ENCODE measurements at places on chromosomes 12 and 14.

DNA sequence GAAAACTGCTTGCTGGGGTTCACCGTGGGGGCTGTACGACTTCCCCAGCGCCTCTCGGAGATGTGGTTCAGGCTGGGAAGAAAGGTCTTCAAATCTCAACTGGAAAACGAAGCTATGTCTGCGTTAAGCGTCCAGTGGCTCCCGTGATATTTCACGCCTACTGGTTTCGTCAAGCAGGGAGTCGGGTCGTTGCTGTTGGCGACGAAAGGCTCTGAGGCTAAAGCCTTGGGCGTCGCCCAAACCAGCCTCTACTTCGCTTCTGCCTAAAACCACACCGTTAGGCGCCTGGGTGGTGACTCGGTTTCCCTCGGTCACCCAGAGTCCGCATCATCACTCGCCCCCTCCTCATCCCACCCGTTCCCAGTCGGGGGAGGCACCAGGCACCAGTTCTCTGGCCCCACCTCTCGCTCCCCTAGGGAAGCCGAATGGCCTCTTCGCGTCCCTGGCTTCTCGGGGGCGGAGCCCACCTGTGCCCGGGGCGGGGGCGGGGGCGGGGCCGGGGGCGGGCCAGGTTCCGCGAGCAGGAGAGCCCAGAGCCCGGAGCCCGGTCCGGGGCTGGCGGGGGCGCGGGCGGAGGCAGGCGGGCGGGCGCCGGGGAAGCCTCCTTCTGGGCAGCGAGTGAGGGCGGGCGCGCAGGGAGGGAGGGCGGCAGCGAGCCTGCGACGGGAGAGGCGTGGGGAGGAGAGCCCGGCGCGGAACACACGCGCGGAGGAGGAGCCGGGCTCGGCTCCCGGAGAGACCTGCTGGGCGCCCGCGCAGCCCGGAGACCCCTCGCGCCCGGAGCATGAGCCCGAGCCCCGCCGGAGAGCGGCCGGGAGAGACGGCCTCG is at the start of gene B4GALNT3:
B4GALNT3 (plus strand) TSS at position 510 of the 829 bp plus-strand sequence. CDS start 438 bp downstream, outside the sequence.
- peak; percentile 61 for DNase-seq

DNA sequence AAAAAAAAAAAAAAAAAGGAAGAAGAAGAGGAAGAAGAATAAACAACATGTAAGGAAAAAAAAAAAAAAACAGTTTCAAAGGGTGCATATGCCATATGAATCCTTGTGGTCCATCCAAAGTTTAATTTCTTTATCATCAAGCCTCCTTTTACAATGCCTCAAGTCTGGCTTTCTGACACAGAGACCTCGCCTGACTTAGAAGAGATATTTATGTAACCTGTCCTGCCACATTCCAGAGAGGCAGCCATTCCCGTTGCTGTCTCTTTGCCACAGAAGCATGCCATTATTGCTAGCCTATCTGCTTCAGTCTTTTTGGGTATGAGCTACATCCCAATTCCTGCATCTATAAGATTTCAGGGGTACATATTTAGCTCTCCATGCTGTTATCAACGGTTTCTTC is 596.7 kb upstream of the ATP2B1 start:
- no peak for DNase-seq

DNA sequence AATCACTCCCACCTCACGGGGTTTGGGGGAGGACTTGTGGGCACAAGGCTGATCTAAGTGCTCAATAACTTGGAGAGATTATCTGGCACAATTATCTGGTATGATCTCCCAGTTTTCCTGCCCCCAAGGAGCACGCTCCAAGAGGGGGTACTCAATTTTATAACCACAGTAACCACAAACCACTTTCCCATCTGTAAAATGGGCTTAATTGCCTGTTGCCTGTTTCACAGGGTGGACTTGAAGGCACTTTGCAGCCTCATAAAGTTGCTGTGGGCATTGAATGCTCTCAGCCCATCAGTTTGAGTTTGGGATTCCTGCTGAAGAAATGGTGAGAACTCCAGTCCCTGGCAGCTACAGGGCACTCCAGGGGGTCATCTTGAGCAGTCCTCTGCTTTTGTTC is 4.4 kb downstream of the SLC8B1 start:
- no peak for DNase-seq

- peak; percentile 54 for DNase-seq
These were observed 6.2 kb upstream of the PLEKHH1 start for GRCh38 chr14:67526676-67527459.

DNA sequence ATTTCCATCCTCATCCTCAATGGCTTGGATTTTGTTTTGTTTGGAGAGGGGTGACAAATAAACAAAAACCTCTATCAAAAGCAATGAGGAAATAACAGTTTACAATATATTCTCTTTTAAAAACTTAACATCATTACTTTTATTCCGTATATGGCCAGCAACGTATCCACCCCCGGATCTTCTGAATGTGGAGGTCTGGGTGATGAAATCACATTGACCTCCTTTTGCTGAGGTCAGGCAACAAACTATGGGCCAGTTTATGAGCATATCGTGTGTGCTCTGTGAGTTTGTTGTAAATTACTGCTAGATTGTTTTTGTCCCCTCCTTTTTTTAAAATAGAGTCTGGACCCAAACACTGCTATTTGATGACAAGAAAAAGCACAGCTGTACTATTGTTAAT is 178.1 kb downstream of the BCAT1 start:
- no peak for DNase-seq

GRCh38 chr12:51009056-51009440 is 17.1 kb downstream of the SLC11A2 start:
- DNase-seq = peak; percentile 46

- DNase-seq = no peak
These were observed 5.9 kb downstream of the RNASE8 start for GRCh38 chr14:21063479-21063878.

GRCh38 chr12:100574187-100575074 is 947 bp downstream of the GAS2L3 start:
- DNase-seq = no peak

GRCh38 chr12:56840922-56841321 is 77.8 kb downstream of the HSD17B6 start:
- no peak for DNase-seq

DNA sequence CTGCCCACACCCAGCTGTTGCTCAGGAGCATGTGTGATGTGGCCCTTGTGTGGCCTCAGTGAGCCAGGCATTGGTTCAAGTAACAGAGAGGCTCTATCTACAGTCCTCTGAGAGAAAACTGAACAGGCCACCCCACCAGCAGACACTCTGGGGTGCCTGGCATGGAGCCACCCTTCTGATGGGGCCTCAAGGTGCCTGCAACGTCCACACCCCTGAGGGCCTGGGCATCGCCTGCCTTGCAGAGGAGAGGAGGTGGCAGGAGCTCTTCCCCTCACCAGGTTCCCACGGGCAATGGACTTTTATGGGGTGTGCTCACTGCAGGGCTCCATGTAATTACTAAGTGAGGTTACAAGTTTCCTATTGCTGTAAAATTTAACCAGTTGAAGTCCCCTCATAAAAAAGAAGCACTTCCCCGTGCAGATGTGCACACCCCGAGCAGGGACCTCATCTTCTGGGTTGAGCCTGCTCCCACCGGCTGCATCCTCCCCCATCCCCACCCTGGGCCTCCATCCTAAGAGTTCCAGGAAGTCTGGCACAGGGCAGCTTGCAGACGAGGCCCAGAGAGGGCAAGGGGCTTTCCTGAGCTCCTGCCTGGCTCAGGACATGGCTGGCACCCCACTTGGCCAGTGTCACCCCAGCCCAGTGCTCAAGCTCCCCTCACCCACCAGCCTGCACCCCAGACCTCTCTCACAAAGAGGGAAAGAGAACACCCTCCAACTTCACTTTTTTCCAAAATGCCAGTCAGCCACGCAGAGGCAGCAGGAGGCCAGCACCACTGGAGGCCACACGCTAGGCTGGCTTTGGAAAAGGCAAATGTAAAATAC is 270.4 kb upstream of the RTL1 start:
- no peak for DNase-seq

GRCh38 chr14:64515053-64515452 is 10.5 kb downstream of the ZBTB1 start:
- DNase-seq = no peak

GRCh38 chr12:98022961-98023360 is 492.4 kb upstream of the TMPO start:
- DNase-seq = no peak

- DNase-seq = no peak
These were observed 79.9 kb downstream of the NINJ2 start for GRCh38 chr12:583251-583869.

DNA sequence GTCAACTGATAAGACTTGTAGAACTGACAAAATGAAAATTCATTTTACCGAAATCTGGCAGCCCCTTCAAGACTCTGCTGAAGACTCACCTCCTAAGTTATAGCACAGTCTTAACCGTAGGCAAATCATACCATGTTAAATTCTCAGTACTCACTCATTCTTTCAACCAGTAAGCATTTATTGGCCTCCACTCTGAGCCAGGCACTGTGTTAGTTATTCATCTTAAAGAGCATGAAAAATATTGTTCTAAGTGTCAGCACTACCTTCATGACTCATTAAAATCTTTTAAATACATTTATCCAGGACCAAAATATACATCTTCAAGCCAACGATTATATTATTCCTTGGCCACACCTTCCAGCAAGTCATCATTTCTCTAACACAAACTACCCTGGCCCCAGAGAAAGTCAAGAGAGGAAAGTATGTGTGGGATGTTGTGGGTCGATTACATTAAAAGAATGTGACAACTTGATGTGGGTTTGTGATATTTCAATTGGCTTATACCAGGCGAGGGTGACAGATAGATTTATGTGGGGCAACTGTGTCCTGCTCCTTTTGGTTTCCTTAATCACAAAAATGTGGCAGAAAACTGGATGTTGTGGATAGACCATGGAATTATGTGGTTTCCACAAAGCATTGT is 55.0 kb downstream of the TMEM30B start:
- DNase-seq = no peak

DNA sequence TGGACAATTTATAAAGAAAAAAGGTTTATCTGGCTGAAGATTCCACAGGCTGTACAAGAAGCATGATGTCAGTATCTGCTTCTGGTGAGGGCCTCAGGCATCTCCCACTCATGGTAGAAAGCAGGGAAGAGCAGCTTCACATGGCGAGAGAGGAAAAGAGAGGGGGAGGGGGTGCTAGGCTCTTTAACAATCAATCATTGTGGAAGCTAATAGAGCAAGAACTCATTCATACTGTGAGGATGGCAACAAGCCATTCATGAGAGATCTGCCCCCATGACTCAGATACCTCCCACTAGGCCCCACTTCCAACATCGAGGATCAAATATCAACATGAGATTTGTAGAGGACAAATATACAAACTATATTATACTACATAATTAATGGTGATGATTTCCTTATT is 361.9 kb upstream of the FAR2 start:
- DNase-seq = no peak

DNA sequence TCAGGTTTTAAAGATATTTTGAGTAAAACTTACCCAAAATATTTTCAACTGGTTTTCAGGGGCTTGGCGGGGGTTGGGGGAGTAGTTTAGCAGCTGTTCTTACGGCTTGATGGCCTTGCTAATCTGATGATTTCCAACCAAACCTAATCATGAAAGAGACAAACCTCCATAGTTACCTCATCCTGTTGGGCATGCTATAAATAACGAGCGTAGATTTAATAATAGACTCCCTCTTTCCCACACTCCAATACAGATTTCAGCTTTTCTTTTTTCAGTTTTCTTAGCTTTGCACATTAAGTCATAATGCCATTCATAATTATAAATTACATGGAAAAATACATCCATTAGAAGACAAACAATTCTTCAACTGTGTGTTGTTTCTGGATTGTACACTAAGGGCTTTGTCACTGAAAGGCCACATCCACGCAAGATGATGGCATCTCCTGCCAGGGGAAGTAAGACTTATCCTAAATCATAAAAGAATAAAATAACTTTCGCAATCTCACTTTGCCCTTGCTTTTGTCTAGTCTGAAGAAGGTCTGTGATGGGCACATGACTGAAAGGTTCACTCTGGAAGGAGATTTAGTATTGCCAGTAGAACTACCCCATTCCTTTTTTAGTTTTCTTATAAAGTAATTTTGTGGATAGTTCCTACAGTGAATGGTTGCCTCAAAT is 23.2 kb downstream of the ITPR2 start:
- DNase-seq = no peak

DNA sequence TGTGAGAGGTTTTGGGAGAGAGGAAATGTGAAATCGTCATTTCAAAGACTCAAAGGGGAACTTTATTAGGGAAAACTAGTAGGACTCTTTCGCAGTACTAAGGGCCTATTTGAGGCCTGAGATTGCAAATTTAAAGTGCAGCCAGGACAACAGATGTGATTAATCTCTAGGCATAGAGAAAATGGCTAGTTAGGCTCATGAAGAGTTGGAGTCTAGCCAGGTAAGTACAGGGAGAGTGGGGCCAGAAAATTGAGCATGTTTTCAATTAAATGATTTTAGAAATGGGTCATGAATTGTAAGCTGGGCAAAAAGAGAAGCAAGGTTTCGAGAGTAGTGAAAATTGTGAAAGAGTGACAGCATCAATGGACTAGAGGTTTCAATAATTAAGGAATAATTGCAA is 91.9 kb upstream of the LMNTD1 start:
- no peak for DNase-seq

DNA sequence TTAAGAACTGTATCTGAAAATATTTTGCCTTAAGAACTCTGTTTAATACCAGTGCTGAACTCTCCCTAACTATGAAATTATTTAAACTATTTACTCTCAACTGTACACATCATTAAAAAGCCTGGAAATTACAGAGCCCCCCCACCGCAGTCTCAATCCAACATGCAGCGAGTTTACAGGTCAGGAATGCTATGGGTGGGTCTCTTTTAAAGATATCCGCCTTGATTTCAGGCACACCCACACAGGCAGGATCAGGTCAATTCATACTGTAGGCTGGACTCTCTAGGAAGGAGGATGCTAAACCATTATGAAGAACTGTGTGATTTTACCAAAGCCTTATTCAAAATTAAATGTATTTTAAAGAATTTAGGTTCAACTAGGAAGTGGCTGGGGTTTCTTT is 16.5 kb downstream of the SPTLC2 start:
- DNase-seq = no peak

DNA sequence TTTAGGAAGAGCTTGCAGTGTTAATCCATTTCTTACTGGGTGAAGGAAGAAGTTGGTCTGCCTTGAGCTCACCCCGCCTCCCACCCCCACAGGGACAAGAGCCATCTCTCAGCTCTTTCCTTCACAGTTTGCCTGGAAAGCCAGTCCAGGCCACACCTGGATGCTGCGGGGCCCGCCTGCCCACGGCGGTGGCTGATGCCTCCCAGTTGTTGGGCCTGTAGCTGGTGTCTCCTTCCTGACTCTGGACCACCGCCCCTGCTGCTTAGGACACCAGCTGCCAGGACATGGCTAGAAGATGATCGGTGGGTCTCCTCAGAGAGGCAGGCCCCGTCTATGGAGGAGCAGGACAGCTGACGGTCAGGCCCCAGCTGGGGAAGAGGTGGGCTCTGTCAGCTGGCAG is 92.9 kb downstream of the TESC start:
- no peak for DNase-seq

- peak; percentile 55 for DNase-seq
These were observed 5.4 kb downstream of the CDKN1B start for GRCh38 chr12:12722435-12723148.

- no peak for DNase-seq
These were observed 70.8 kb downstream of the SCN8A start for GRCh38 chr12:51661836-51662235.

DNA sequence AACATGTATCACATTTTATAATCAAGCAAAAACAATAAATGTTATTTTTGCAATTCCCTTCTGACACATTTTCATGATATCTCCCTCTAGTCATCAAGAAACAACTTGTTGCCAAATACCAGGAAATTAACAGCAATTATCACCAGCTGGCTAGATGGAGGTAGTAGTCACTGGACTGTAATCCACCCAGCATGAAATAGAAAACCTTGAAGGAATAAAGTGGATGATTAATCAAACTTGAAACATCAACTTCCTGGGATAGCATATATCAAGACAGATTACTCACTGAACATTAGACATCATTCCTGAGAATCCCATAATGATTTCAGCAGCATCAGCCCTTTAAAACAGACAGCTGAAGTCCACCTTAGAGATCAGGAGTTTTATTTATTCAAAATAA is 259.0 kb downstream of the CCDC59 start:
- no peak for DNase-seq
